EL (cell line): ENCODE measurements at places on chromosomes 2 and 18.

DNA sequence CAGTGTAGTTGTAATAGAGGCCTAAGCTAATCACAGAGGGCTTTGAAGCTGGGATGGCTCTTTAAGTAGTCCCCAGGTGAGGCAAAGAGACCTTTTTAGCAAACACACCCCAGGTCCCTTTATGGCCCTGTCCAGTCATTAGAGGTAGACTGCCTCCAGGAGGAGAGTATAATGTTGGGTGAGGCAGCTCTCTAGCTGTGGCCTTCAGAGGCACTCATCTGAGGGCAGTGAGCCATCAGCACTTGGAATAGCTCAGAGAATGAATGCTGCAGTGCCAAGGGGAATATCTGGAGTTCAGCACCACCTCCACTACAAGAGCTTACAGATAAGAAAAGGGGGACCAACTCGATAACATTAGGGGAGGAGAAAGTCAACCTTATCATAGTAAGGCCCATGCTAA lies 52.8 kb downstream of the UNC80 start:
- no peak for DNase-seq

GRCh38 chr18:62420151-62420512 lies 95.0 kb downstream of the TNFRSF11A start:
- peak; percentile 43 for DNase-seq

GRCh38 chr2:63364866-63365265 lies 223.4 kb downstream of the WDPCP start:
- no peak for DNase-seq

- no peak for DNase-seq
These were observed at the start of gene NOSTRIN for GRCh38 chr2:168801961-168802858. NOSTRIN (plus strand) TSS chr2:168802637; CDS start chr2:168802647, 10 bp downstream.

- DNase-seq, result no peak
These were observed 127.4 kb downstream of the TANC1 start for GRCh38 chr2:159095813-159096212.

GRCh38 chr2:85584354-85584856 lies at the start of gene VAMP5:
VAMP5 (plus strand) TSS chr2:85584431; CDS start chr2:85584491, 60 bp downstream.
- peak; percentile 50 for DNase-seq

DNA sequence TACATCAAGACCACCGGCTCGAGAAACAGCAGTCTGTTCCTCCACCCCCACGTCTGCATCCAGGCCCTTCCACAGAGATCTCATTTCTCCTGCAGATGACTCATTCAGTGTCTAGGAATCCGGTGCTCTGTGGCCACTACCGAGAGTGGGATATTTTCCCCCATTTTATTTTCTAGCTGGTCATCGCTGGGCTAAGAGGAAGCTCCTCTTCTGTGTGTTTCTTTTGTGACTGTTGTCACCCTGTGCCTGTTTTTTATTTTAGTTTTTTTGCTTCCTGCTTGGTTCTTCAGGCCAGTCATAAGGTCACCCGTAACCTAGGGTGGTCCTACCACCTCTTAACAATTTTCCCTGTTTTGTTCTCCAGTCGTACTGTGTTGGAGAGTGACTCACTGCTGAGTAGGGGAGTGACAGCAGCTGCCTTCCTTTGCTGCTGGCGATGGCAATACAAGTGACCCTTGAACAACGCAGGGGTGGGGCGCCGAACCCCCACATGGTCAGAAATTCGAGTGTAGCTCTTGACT lies 6.7 kb downstream of the RAMP1 start:
- DNase-seq, result peak; percentile 65

DNA sequence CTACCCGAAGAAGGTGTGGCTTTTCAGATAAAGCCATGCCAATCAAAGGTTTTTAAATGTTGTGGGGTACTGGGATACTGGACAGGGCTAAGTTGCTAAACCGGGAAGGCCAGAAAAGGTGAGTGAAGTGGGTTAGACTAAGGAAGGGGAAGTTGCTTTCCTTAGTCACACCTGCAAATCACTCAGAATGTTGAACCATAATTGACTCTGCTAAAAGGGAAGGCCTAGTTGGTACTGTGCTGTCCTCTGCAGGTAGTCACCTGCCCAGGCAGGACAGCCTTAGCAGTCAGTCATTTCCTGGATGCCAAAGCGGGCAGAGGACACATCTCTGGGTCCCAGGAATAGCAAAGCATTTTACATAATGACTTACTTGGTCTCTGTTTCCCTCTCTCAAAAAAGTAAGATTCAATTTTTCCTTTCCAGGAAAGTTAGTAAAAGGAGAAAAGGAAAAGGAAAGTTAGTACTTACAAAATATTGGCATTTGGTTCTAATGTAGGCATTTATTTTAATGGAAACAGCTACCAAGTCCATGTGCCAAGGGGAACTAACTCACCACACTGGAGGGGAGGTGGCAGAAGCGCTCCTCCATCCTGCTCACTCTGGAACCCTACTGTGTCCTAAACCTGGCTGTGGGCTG lies 60.3 kb downstream of the RFTN2 start:
- DNase-seq, result no peak

DNA sequence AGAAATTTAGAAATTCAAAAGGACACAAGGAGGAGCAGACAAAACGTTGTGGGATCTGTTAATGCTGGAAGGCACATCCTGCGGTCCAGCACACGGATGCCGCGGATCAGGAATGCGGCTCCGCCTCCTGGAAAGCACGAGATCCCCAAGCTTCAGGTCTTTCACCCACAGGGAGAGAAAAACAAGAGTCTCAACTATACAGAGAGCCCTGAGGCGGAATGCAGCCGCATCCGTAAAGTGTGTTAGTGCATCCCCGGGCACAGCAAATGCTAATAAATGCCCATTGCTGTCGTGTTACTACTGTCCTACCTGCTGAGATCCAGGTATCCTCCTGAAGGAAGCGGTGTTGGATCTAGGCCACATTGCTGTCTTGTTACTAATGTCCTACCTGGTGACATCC lies 303.9 kb downstream of the EIPR1 start:
- DNase-seq, result no peak

DNA sequence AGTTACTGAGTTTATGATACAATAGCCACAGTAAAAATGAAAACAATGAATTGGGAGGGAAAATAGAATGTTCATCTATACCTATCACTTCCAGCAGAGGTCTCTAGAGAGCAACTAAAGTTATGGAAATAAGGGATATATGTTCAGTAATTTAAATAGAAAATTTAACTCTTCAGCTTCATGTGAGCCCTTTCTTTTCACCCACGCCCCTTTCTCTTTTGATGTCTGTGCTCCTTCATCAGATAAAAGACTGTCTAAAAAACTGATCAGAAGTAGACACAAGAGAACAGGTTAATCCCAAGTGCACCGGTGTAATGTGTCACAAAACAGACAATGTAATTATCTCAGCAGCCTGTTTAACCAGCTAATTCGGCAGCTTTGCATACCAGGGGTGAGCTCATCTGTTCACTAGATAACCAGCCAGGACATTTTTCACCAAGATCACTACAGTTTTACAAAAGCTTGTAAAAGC lies 238.5 kb upstream of the ERBB4 start:
- DNase-seq, result peak; percentile 53

DNA sequence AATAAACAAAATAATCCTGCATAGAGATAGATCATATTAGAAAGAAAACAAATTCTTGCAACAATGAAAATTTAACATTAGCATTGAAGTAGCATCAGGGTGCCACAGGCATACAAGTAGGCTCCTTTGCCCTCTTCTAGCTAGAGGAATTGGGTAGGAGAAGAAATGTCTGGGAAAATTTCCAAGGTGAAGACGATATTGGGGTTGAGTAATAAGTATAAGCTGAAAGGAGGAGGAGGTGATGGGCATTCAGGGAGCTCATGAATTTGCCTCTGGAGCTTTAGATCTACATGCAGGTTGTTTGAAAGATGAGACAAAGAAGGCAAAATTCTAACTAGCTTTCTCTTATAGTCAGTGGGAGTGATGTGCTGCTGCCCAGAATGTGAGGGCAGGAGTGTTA lies 504.9 kb downstream of the CCDC85A start:
- peak; percentile 62 for DNase-seq

DNA sequence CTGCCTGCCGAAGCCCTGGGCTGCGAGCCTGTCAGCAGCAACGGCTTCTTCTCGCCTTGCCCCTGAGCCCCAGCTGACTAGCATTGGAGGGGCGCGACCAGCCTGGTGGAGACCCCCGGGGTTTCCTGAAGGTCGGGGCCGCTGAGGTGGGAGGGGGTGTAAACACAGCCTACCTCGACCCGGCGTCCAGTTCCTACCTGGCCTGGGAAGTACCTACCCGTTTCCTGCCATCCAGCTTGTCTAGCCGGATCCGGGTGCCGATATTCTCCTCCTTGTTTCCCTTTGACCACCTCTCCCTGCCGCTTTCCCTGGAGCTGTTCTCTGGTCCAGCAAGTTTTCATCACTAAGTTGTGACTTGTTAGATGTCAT lies 511 bp downstream of the MOB4 start:
- DNase-seq, result peak; percentile 40

DNA sequence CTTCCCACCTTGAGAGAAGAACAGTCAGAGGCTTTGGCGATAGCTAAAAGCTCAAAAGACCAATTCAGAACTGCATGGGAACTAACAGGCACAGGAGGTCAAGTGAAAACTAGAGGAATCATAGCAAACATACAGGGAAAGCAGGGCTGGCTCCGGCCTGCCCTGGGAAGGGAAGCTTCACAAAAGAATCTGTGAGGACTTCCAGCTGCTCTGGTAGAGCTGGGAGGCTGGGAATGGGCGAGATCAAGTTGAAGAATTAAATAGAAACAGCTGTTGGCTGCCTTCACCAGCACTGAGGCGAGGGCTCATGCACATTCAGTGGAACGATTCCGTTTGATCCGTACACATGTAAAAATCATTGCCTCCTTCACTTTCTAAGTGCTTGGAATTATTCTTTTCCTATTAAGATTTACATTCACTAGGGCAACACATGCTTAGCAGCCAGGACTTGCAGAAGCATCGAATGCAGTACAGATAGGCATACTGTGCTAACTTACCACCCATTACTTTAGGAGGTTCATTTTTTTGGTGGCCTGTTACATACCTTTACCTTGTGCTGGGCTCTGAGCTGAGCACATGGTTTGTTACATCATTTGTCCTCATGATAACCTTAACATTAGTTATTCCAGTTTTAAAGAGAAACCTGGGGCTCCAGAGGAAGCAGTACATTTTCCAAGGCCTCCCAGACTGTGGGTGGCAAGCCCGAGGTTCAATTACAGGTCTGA lies 125.4 kb upstream of the RNF152 start:
- DNase-seq, result no peak

DNA sequence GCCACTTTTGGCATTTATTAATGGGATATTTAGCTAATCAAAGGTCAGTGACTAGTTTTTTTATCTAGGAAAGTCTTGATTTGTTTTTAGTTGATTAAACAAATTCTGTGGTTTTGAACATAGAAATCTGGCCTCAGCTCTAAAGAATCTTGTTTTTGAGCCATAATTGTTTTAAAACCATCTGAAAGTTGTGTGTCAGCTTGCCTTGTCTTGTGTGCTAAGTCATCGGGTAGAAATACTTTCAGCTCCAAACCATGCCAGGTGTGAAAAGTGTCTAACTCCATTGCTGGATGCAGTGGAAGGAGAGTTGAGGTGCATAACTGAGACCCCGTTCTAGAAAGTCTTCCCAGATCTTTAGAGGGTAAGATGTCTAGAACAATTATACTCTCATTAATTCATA lies 22.7 kb downstream of the FARP2 start:
- DNase-seq, result no peak

DNA sequence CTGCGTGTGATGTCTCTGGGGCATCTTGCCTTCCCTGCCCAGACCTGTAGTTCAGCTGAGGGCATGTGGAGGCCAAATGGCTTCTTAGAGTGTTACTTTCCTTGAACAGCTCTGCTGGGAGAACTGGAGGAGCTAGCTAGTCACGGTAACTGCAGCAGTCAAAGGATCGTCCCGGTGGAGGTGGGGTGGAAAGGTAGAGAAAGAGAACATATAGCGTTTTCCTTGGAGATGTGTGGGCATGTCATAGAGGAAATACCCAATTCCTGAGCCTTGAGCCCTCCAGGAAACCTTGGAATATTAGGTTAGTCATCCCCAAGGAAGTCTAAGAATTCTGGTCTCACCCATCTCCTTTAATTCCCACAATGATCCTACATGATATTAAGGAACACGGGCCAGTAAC lies 33.5 kb upstream of the IL37 start:
- DNase-seq, result peak; percentile 88

GRCh38 chr2:139529080-139529479 lies 748.9 kb upstream of the NXPH2 start:
- no peak for DNase-seq

- peak; percentile 32 for DNase-seq
These were observed 11.8 kb downstream of the CYP27C1 start for GRCh38 chr2:127208313-127208712.

DNA sequence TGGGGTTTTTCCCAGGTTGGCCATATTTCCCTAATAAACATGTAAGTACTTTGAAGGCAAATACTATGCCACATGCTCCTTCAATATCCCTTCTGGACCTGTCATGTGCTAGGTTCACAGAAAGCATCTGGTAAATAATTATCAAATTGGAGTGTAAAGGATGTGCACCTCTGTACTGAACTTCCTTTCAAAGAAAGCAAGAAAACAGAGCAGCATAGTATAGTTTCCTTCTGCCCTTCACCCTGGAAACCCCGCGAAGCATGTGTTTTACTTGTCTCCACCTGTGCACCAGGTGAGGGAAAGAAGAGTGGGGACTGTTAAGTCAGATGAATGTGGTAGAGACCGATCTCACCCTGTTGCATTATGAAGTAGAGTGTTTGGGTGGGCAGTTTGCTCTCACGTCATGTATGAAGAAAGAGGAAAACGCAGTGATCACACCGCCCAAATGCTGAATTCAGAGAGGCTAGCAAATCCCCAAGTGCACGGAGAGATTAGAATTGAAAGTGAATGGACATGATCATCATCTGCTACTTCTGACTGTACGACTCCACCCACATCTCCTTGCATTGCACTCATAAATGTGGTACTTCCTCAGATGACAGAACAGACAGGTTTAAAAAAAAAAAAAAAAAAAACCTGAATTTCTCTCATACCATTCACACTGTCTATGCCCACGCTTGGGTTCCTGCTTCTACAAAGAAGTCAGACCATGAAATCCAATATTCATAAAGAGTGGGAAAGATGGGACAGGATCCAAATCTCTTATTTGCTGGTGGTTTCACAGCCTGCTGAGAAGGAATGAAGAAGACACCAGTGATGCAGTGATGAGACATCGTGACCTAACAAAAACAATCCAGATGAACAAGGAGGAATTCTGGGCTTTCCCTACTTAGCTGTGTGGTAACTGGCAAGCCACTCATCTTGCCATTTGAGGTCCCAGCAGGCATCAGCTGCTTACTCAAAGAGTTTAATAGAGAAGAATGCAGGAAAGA lies 448.6 kb downstream of the BCL11A start:
- DNase-seq, result peak; percentile 4

- DNase-seq, result no peak
These were observed 107.4 kb downstream of the TMEM200C start for GRCh38 chr18:5787936-5788335.

DNA sequence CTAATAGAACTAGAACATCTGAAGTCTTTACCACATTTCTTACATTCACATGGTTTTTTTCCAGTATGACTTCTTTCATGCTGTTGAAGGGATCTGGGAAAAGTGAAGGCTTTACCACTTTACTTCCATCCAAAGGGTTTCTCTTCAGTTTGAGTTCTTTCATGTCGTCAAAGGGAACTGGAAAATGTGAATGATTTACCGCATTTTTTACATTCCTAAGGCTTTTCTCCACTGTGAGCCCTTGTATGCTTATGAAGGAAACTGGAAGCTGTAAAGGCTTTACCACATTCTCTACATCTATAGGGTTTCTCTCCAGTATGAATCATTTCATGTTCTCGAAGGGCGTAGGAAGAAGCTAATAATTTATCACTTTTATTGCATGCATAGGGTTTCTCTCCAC lies 46.7 kb downstream of the NBEAL1 start:
- DNase-seq, result peak; percentile 79

- DNase-seq, result no peak
These were observed 9.6 kb downstream of the FTCDNL1 start for GRCh38 chr2:199841409-199841808.

GRCh38 chr2:152534460-152535135 lies 182.7 kb downstream of the PRPF40A start:
- DNase-seq, result no peak

GRCh38 chr2:85642725-85643124 lies 25.3 kb downstream of the SFTPB start:
- no peak for DNase-seq
